ENCODE measurements at places on chromosomes 4 and X.
A peak's percentile ranks its signal among the peaks of the same experiment; 100 is the strongest.

DNA sequence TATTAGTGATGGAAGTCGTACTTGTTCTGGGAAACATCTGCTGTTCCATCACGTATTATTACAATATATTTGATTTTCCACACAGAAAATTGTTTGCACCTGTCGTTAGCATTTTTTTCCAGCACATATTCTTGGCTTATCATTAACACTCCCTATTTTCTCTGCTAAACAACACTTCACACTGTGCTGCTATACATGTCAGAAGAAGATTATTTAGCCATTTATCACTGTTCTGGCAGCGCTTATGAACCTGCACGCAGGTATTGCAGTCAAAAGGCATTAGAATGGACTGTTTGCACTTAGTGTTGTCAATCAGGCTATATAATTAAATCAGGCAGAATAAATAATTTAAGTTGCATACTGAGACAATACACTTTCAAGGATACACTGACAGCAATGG is 218.6 kb downstream of the CHM start:
- no peak for DNase-seq

GRCh38 chr4:95255396-95256107 is 293.2 kb downstream of the UNC5C start:
- DNase-seq = peak; percentile 20

- DNase-seq = no peak
Observed at GRCh38 chr4:47746122-47746521, 91.7 kb downstream of the CORIN start.

- no peak for DNase-seq
Observed at GRCh38 chr4:42344749-42345148, 52.5 kb upstream of the SHISA3 start.

GRCh38 chr4:113935190-113935589 is 44.3 kb downstream of the ARSJ start:
- no peak for DNase-seq

DNA sequence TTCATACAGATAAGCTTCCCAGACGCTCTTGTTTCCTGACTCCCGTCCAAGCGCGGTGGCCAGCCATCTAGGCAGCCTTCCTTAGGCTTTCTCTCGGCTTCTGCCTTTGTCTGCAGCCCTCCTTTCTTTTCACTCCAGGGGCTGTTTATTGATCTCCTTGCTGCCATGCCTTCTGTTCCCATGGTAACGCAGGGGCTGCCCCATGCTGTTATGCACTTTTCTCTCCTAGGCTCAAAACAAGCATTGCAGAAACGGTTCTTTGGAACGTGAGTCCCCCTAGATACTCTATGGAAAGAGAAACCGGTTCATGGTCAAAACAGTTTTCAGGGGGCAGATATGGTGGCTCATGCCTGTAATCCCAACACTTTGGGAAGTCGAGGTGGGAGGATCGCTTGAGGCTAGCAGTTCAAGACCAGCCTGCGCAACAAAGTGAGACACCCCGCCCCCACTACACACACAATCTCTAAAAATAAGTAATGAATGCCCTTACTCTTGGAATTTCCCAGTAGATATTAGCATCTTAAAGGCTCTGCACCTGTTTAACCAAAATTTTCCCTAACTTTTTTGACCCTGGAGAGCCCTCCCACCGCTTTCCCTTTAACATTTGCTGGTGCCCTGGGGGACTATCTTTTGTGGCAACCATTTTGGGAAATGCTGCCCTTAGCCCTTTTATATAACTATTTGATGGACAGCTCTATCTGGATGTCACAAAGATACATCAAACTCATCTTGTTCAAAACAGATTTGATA is 53.9 kb upstream of the ZNF157 start:
- DNase-seq = no peak

GRCh38 chr4:60868232-60868960 is 331.7 kb upstream of the ADGRL3 start:
- no peak for DNase-seq

- DNase-seq = no peak
Observed at GRCh38 chr4:96170198-96170597, 330.3 kb downstream of the PDHA2 start.

DNA sequence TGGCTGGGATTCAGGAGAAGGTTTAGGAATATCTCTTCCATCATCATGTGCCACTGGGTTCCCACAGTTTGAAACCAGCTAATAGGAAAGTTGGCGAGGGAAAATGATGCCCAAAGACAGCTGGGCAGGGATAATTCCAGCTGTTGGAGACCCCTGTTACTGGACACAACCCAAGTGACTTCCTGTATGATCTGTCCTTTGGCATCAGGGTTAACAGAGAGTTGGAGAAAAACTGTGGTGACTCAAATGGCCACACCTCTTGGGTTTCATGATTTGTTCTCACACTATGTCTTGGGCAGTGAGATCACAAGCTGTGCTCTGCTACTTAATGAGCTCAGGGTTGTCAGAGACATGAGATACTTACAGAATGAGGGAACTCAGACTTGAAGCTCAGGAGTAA is 3.8 kb downstream of the FGF16 start:
- no peak for DNase-seq

GRCh38 chrX:123454712-123455431 is 270.8 kb downstream of the GRIA3 start:
- no peak for DNase-seq

DNA sequence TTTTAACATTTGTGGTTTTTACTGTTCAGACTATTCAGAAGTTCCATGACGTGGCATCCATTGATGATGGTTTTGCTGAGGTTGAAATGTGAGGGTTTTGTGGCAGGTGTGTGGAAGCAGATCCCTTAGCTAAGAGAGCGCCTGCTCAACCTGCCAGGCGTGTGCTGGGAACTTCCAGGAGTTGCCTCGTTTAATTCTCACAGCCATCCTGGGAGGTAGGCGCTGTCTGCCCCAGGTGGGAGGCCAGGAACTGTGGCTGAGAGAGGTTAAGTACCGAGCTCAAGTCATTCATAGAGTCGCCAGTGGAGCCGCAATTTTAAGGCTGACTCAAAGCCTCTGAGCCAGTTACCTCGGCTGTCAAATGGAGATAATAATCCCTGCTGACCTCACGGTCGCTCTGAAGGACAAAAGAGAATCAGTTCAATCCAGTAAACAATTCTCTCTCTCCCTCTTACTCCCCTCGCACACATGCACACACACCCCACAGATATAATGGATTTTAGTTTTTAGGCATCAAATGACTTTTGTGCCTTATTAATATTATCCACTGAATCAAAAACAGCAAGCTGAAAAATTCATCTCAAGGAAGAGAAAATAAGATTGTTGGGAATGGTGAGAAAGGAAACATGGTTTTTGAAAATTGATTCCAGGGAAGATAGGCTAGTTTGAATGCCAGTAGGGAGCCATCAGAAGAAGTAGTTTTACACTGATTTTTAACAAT is 171.3 kb downstream of the PTTG2 start:
- no peak for DNase-seq

DNA sequence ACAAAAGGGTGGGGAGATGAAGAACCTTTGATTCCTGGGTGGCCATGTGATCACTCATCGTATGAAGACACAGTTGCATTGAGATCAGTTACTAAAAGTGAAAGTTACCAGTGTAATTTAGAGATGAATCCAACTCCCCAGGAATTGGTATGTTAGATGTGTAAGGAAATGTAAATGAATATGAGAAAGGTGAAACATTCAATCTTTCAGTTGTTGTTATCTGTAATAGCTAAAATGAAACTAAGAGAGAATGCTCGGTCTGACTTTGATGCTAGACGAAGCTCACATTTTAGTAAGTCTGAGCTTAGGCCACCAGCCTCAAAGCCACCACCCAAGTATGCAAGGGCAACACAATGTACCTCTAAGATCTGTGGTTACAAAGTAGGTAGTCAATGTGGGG is 194.3 kb upstream of the POF1B start:
- no peak for DNase-seq

Data from brain pericyte (primary cell).